ENCODE measurements at places on chromosomes 6 and 20.

DNA sequence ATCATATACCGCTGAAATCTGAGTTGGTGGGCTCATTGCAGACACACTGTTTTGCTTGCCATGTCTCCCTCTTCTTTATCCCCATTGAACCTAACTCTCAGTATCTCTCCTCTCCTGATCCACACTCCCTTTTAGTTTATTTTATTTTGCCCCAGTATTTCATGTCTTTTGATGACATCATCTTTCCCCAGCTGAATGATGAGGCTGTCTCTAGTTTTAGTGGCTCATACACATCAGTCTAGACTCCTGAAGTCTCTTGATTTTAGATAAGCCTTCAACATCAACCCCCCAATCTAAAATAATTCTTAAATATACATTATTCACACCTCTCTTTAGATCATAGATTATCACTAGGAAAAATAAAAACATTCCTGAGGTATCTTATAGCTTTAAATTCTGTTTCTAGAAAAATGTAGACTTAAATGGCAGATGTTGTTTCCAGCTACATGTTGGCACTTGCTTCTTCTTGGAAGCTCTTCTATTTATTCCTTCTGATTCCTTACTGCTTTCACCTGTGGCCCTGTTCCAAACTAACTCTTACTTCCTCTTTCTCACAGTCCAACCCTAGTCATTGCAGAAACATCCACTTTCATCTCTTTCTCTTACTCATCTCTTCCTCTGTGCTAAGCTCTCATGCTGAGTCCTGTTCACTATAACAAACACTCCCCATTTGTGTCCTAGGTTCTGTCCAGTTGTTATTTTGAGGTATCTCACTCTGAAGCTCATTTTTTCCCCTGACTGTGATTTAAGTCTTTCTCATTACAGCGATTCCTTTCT, 191.9 kb upstream of the SLC35B3 start:
- DNase-seq = no peak

DNA sequence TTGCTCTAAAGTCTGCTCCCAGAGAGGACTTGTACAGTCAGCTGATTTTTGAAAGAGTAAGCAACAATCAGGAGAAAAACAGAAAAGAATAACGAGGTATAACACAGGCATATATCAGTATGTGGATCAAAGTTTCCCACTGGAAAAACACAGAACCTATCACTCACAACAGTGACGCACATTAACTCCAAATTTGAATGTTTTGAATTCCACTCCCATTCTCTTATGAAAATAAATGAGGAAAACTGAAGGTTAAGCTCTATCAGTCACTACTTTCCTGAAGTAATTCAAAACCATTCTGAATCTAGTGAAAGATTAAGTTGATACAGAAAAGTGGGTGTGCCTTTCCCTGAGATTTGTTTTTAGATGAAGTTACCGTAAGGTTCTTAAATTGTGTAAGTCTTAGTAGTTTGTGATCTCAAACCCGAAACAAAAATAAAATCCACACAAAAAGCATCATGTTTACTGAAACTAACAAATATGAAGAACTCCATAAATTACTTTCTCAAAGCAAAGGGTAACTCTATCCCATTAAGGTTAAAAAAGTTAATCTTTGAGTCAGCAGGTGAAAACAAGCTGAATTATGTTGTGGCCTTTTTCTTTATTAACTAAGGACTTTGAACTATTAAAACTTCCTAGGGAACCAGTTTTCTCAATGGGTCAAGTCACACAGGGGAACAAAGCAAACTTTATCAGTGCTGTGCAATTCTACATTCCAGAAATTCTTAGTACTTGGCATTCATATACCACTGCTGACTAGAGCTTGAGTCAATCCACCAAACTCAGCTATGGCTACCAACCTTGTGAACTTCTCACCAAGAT, 115.7 kb downstream of the OGFRL1 start:
- no peak for DNase-seq

DNA sequence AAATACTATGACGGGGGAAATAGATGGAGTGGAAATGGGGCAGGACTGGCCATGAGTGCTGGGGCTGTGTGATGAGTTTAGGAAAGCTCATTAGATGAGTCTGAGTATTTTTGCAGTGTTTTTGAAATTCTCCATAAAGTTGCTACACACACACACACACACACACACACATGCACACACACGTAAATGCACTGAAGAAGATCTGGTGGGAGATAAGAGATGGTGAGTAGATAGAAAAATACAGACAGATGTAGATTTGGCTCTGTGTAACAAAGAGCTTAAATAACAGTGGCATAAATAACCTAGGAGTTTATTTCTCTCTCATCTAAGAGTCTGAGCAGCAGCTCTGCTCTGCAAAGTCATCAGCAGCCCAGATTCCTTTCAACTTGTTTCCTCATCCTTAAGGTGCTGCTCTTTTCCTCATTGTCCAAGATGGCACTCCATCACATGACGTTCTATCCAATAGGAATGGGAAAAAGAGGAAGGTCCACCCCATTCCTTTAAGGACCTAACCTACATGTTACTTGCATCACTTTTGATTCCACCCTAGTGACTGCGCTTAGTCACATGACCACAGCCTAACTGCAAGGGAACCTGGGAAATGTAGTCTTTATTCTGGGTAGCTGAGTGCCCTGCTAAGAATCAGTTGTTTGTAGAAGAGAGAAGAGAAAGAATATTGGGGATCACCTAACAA, 76.4 kb downstream of the EYA2 start:
- peak; percentile 30 for DNase-seq

- DNase-seq = no peak
Observed at GRCh38 chr6:17353440-17354175, 39.8 kb upstream of the CAP2 start.

DNA sequence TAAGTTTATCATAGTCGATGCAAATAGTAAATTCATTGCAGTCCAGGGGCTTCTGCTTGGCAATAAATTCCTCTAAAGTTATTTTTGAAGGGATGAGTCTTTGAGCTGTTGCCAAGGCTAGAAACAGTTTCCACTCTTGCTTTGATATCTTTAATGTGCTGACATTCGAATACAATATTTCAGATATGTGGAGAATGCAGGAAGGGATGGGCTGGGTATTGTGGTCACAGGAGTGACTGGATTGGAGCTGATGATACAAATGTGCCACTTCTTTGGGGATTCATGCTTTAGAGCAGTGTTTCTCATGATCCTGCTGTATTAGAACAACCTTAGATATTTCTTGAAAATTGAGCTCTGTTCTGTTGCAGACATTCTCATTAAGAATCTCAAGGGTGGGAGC, 139.0 kb downstream of the PRDM13 start:
- no peak for DNase-seq

GRCh38 chr6:153125032-153125431, 6.0 kb downstream of the RGS17 start:
- DNase-seq = no peak

DNA sequence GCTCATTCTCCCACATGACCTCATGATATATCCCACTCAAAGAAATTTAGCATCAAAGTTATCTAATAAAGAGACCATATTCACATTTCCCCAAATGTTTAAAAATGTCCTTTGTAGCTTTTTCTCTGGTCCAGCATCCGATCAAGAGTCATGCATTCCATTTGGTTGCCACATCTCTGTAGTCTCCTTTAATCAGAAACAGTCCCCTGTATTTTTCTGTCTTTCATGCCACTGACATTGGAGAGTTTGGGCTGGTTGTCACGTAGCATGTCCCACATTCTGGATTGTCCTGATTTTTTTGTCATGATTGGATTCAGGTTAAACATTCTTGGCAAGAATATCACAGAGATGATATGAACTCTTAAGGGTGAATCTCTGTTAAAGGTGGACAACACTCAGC, 55.7 kb downstream of the SNX5 start:
- DNase-seq = no peak

GRCh38 chr6:110327391-110327790, 30.8 kb downstream of the METTL24 start:
- no peak for DNase-seq

DNA sequence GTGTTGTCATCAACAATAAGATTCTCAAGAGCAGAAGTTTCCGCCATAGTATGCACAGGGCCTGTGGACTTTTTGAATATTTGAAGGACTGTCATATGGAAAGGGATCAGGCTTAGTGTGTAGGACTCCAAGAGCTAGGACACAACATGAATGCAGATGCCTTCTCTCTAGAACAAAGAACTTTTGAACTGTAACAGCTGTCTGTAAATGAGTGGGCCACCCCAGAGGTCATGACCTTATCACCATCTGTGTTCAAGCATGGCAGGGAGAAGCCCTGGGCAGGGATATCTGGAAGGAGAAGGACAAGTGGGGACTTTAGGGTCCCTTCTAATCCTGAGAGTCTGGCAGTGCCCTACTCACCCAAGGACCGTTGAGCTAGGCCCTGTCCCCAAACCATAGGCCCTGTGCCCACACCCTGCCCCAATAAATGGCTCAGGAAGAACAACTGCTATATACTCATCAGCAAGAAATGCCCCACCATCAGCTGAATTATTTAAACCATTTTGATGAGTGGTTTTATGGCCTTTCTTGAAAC, 70.6 kb downstream of the MTHFD1L start:
- no peak for DNase-seq

DNA sequence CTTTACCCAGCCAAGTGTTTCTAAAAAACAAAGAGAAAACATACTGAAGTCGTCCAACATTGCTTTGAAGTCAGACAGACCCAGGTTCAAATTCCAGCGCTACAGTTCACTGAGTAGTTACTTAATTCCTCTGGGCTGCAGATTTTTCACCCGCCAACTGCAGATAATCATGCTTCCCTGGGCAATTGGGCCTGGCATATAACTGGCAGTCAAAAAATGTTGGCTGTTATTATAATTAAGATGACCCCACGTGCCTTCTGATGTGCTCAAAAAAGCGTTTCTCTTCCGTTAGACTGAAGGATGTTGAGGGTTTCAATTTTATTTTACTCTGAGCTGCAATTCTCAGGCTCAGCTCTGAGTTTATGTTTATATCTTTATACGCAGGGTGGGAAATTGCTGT, 156.1 kb upstream of the CITED2 start:
- no peak for DNase-seq

DNA sequence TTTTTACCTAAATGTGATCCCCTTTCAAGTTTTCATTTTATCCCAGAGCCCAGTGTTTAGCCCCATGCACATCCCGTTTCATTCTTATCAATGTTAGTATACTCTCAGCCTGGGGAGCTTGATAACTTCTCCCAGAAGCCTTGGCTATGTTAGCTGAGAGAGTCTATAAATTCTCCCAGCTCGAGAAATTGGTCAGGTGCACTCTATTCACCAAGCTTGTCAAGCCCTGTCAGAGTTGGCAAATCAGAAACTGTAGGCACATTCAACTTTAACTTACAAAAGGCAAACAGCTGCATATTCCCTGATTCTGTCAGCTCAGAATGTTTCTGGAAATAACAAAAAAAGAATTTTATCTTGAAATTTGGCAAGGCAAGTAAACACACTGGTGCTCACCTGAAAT, 62.2 kb upstream of the IMPG1 start:
- no peak for DNase-seq

Data from hematopoietic multipotent progenitor cell treated with erythropoietin and hydrocortisone succinate and interleukin-3 and kit ligand, for 15 days (in vitro differentiated cells).